ENCODE measurements at places on chromosomes 2 and 18.

GRCh38 chr18:76455003-76455676 is 39.9 kb downstream of the ZNF516 start:
- DNase-seq: no peak

DNA sequence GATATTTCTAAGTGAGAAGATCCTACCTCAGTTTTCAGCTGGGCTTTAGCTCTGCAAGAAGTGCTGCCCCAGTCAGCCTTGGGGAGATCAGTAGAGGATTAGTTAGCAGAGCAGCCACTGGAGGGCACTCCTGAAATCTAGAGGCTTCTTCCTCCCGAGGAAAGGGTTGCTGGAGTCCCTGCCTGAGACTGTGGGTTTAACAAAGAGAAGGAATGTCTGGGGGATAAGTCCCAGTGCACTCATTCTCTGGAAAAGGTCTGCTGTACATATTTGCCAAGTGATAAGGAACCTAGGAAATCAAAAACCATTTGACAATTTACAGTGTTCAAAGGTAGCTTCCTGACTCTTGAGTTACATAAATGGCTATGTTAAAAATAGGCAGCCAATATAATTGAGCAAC is 207.2 kb downstream of the SLC8A1 start:
- DNase-seq: peak; percentile 73

DNA sequence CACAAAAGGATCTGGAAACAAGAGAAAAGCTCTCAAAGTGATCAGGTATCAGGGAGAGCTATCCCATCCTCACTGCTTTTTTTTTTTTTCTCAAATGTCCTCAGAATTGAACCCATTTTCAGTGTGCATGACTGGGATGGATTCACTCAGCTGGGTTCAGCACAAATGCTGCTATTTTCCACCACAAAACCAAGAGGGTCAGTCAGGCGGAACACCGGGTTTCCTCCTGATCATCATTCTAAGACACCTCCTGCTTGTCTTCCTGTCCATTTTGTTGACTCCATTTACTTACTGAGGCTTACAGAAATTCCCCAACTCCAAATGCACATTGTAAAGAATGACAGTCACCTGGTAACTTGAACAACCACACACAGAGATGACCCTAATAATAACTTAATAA is 39.9 kb downstream of the CYRIA start:
- no peak for DNase-seq

GRCh38 chr2:12262681-12263436 is 453.9 kb upstream of the TRIB2 start:
- DNase-seq: peak; percentile 58

DNA sequence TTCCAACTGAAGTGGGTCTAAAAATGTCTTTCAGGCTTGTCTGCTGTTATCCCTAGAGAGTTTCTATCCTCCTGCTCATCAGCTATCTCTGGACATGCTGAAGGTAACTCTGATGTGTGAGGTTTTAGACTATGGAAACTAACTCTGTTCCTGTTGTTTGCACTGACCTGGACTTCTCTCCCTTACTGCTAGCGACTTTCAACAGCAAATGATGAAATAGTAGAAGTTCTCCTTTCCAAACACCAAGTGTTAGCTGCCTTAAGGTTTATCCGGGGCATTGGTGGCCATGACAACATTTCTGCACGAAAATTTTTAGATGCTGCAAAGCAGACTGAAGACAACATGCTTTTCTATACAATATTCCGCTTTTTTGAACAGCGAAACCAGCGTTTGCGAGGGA is 26.9 kb downstream of the RMC1 start:
- no peak for DNase-seq

All from fibroblast of mammary gland (primary cell).